Heart left ventricle (tissue), 16 donors: ENCODE measurements at places on chromosomes 1 and 21. TPM values are rescaled to one million over a fixed set of nuclear protein-coding genes. Genes with fewer than 3 reads are reported as not detected.
A peak's percentile ranks its signal among the peaks of the same experiment; 100 is the strongest.

GRCh38 chr1:222068937-222069336 is 327.0 kb upstream of the DUSP10 start:
- no peak for DNase-seq

The RASAL2 gene
- total RNA-seq = 112 TPM

DNA sequence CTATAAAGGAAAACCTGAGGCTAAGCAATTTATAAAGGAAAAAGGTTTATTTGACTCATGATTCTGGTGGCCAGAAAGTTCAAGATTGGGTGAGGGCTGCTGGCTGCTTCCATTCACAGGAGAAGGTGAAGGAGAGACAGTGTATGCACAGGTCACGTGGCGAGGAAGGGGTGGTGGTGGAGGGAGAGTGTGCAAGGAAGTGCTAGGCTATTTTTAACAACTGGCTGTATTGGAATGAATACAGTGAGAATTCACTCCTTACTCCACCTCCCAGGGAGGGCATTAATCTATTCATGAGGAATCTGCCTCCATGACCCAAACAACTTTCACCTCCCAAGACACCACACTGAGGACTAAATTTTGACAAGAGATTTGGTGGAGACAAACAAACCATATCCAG is 51.0 kb downstream of the SYDE2 start:
- peak; percentile 30 for DNase-seq

DNA sequence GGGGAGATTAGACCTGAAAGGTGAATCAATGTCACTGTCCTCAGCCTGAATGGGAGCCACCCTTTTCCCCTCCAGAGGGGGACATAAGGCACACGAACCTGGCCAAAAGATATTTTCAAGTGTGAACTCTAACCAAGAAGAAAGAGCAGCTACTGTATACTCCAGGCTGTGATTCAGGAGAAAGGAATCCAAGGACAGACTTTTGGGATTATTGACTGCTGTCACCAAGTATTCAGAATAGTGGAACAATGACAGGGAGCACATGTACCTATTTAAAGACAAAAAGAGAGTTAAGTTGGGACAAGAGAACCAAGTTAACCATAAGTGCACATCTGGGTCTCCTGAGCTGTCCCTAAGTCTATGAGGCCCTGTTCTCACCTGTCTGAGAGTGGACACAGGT is 2.4 kb downstream of the ICMT start:
- DNase-seq = no peak

The NUP210L gene
- total RNA-seq = not detected

GRCh38 chr1:208202333-208202995 is 41.7 kb downstream of the PLXNA2 start:
- no peak for DNase-seq

The CHI3L1 gene
- total RNA-seq = not detected

DNA sequence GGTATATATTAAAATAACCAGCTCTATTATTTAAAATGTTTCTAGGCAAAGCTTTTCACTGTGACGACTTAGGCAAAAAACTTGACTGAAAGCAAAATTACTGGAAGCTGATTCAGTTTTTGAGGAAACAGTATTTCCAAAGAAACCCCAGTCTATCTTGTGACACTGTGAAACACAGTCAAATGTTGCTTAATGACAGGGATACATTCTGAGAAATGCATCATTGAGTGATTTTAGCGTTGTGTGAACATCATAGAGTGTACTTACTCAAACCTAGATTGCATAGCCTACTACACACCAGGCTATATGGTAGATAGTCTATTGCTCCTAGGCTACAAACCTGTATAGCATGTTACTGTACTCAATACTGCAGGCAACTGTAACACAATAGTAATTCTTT is 116.9 kb upstream of the KCNK1 start:
- no peak for DNase-seq

The IFNLR1 gene
- total RNA-seq = 3.4 TPM

DNA sequence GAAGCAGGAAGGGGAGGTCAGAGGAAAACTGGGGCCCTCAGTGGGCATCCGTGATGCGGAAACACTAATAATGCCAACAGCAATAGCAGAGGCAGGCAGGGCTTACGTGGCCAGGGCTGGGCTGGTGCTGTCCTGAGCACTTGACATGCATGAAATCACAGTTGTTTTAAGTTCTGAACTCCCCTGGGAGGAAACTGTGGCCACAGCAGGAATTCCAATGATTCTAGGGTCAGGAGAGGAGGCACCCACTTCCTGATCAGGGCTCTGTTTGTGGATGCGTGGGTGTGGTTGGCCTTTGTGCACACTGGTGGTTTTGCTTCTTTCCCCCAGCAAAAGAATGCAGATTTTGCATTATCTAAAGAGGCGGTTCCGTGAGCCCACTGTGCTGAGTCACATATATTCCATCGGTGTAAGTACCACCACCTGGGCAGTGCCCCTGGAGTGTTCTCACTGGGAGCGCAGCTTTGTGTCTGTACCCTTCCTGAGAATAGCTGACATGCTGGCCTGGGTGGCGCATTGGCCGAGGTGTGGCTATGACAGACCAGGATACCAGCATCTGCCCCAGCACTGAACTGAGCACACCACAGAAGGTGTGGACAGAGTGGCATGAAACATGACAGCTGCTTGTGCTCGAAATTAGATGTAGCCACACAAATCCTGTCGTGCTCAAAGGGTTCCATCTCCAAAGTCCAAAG is 71.0 kb downstream of the PDE9A start:
- DNase-seq = no peak

The PROK1 gene
- total RNA-seq = not detected

DNA sequence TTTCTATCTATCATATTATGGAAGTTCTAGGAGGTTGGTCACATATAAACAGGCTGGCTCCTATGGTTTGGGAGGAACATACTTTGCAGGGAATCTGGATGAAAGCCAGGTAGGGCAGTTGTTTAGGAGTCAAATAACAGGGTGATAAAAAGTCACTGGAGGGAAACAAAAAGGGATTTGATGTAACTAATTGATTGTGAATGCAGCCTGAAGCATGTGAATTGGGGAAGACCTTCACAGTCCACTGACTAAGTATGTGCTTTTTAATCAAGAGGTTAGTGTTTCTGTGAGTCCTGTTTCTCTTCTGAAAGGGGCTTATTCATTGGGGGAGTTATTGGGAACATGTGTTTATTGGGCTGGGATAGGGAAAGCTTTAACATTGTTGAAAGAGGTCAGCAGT is 41.3 kb downstream of the HMCN1 start:
- DNase-seq = no peak

DNA sequence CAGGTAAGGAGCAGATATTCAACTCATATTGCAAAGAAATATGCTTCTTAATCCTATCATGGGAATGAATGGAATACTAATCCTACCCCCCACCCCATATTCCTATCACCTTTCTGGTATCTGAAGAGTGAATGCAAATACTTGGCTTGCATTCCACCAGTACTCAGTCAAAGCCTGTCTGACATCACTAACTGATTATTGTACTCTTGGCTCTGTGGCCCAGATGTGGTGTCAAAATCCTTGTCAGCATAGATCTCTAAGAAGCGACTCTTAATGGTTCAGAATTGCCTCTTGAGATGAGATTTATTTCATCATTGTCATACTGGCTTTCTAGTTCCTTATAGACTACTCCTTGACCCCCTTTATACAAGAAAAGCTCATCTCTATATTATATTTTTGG is 604.6 kb downstream of the ADGRL2 start:
- DNase-seq = no peak

The TRNP1 gene
- 17.8 TPM for total RNA-seq

DNA sequence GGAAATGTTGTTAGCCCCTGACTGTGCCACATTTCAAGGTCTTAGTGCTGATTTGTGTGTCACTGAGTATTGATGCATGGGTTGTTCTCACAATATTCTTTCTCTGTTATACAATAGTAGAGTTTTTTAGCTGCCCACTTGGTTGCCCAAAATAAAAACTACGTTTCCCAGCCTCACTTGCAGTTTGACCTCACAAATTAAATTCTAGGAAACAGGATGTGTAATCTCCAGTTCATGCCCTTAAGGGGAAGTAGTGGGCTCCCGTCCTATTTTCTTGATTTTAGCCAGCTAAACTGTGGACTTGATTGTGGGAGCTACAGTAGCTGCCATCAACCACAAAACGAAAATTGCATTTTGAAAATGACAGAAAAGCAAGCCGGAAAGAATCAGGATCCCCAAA is 27.3 kb upstream of the LAMC1 start:
- DNase-seq = no peak

DNA sequence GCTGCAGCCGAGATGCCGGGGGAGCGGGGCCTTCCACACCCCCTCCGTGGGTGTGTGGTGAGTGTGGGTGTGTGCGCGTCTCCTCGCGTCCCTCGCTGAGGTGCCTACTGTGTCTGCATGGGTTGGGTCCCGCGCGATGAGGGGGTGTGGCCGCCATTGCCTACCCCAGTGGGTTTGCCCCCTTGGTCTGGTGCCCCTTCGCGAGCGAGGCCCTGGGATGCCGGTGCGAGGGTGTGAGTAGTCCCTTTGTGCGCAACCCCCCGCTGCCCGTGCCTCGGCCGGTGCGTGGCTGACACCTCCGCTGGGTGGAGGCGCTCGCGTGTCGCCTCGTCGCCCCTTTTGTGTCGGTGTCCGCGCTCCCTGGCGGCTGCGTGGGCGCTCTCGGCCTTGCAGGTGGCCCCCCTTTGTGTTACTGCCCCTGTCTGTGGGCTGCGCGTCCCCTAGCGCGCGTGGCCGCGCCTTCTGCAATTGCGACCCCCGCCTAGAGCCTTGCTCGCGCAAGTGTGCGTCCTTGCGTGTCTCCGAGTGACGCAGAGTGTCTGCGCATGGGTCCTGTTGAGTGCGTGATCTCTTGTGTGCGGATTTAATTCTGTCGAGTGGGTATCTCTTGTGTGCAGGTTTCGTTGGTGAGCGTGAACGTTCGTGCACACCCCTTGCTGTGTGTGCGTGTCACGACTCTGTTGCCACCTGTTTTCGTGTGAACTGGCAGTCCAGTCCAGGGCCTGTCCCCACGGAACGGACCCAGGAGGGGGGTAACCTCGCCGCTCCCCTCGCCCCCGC is 553 bp downstream of the TTC3 start:
- peak; percentile 81 for DNase-seq

DNA sequence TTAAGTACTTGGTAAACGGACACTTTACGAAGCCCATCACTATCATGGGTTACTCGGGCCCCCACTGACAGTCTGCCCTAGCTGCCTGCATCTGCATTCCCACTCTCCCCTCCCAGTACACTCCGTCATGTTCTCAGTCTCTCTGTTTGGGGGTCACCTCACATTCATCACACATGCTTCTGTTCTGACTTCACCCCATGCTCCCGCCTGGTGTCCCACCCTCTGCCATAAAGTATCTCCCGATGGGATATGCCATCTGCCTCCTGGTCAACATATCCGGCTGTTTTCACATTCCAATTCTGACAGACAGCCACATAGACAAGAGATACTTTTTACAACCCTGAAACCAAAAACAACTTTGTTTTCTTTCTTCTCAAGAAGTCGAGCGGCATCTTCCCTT is 1.0 kb downstream of the OLFML2B start:
- no peak for DNase-seq

DNA sequence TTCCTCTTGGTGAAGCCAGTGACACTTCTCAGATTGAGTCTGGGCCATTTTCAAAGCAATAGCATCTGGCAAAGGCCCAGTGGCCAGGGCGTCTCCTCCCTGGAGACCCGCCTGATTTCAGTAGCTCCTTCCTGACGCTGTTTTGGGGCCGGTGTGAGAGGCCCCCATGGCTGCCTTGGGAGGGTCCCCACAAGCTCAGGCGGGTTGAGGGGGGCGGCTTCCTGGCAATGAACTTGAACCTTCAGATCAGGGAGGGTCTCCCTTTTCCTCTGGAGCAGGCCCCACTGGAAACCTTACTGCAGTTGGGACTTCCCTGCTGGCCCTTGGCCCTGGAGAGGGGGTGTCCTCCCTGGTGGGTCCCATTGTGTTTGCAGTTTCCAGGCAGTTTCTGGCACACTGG is 121.2 kb downstream of the CRYAA start:
- no peak for DNase-seq

DNA sequence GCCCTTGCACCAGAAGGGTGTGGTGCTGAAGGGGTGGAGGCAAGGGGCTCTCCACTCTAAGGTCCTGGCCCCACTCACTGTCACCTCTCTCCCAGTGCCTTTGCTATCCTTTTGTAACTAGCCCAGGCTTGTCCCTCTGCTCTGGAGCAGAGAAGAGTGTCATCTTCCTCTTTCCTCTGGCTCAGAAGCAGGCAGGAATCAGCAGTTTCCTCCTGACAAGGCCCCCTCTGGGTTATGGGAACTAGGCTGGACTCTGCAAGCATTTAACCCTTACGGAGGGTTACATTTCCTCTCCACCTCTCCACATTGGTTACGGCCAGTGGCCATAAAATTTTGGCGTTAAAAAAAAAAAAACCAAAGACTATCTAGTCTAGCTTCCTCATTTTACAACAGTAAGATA is 30.4 kb downstream of the PLXNA2 start:
- DNase-seq = no peak

DNA sequence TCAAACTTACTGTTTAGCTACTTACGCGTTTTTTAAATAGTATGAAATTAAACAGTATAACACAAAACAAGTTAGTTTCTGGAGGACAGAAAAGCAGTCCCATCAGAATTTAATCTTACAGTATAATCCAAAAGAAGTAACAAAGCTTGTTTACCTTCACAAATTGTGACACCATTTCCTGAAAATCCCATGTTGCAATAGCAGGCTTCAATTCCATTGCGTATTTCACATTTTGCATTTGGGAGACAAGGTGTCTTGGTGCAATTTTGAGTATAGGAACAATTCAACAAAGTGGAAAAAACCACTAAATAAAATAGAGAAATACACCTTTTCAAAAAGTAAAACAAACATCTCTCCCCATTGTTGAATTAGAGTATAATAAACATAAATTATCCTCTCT is 1.6 kb downstream of the ADGRL4 start:
- no peak for DNase-seq

GRCh38 chr21:35036465-35037383 is 12.4 kb downstream of the RUNX1 start:
- no peak for DNase-seq

DNA sequence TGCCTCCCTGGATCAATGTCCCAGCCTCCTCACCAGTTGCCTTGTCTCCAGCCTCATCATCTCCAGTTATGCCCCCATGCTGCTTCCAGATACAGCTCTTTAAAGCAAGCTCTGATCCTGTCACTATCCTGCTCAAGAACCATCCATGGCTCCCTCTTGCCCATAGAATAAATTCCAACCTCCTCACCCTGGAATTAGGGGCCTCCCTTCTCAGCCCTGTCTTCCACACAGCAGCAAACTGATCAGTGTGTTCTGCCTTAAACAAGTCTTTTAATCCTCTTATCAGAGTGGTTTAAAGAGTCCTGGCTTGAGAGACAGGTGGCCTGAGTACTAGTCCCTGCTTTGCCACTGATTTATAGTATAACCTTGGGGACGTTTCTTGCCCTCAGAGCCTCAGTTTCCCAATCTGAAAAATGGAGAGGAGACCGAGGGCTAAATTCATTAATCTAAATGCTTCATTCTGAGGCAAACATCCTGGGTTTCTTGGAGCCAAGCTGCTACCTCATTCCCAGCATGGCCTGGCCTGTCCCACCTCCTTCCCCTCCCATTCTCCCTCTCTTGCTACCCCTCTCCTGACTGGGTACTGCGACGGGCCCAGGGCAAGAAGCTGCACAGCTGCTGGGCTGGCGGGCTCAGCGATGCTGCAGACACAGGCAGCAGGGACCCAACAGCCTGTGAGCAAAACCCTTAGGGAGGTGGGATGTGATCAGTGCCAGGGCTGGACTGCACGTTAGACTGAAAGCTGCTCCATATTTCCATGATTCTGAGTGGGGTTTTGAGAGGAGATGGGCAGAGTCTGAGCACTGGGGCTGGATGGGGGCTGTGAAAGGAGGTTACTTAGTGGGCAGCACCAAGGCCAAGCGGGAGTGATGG is 221.4 kb downstream of the PTPRU start:
- DNase-seq = no peak

GRCh38 chr1:53336146-53336545 is 8.3 kb upstream of the LRP8 start:
- no peak for DNase-seq
